ENCODE measurements at places on chromosomes 7 and 10. TPM values are rescaled to one million over a fixed set of nuclear protein-coding genes. Genes with fewer than 3 reads are reported as not detected.
A peak's percentile ranks its signal among the peaks of the same experiment; 100 is the strongest.

- H3K4me1 ChIP-seq = peaks cover 57% of the 10 kb centered on the region
- no peak for DNase-seq
- H3K27me3 ChIP-seq = no peaks in the 10 kb centered on the region
- H3K4me3 ChIP-seq = no peak overlapping the region
- H3K27ac ChIP-seq = no peak overlapping the region
Observed at GRCh38 chr10:13709931-13710650, 123.3 kb downstream of the PRPF18 start.

DNA sequence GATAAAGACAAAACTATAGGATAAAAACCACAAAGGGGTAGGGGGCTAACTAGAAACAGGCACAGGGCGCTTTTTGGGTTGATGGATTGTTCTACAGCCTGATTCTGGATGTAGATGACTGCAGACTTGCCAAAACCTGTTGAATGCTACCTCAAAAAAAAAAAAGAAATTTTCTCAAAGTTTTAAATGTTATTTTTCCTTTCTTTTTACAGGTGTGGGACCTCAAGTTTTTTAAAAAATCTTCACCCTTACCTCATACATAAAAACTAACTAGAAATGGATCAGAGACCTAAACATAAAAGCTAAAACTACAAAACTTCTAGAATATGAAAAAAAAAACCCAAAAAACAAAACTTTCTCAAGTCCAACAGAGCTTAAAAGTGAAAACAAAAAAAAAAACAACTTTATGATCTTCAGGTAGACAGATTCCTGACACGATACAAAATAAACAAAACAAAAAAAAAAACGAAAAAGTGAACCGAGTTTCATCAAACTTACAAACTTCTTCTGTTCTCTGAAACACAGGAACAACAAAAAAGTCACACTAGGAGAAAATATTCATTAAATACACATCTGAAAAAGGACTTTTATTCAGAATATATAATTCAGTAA, 14.9 kb downstream of the RHEB start:
- H3K27ac ChIP-seq = peak overlapping the region; percentile 30
- H3K27me3 ChIP-seq = no peaks in the 10 kb centered on the region
- no peaks in the 10 kb centered on the region for H3K4me1 ChIP-seq
- DNase-seq = no peak
- no peaks in the 10 kb centered on the region for H3K36me3 ChIP-seq

GRCh38 chr7:106122713-106123112, 10.6 kb upstream of the SYPL1 start:
- no peak overlapping the region for H3K4me3 ChIP-seq
- H3K4me1 ChIP-seq = peaks cover 35% of the 10 kb centered on the region
- no peak for DNase-seq

DNA sequence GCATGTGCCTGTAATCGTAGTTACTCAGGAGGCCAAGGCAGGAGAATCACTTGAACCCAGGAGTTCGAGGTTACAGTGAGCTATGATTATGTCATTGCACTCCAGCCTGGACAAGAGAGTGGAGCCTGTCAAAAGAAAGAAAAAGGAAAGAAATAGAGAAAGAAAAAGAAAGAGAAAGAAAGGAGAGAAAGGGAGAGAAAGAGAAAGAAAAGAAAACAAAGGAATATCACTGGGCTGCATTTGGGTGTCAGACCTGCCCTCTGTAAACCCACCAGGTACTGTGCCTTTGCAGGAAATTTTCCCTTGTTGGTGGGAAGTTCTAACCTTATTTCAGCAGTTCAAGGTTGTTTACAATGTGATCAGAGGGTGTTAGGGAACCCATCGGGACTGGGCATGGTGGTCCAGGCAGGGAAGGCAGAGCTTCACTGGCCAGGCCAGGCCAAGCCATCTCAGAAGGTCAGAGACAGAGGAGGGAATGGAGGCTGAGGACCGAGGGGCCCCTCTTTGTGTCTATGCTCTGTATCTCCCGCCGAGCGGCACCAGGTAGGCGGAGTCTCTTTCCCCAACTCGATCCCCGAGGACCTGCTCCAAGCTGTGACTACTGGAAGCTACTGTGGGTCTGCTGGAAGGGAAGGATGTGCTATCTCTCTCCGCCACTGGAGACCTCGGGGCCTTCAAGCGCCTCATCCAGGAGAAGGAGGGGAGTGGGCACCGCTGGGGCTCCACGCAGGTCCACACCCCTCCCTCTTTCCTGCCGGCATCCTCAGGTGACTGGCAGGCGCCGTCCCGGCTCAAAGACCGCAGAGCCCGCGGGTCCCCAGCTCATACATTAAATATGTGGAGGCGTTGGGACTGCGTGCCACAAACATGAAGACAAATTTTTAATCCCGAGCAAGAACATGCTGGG, 15.2 kb upstream of the KAZALD1 start:
- H3K27ac ChIP-seq = no peak overlapping the region
- H3K4me3 ChIP-seq = no peak overlapping the region
- no peaks in the 10 kb centered on the region for H3K36me3 ChIP-seq

GRCh38 chr7:77339726-77340125, 76.4 kb downstream of the GSAP start:
- H3K27me3 ChIP-seq = no peaks in the 10 kb centered on the region
- H3K36me3 ChIP-seq = no peaks in the 10 kb centered on the region
- no peak for DNase-seq
- no peak overlapping the region for H3K4me3 ChIP-seq
- no peak overlapping the region for H3K27ac ChIP-seq
- H3K4me1 ChIP-seq = no peaks in the 10 kb centered on the region

GRCh38 chr10:126133906-126134656, 237.7 kb downstream of the FANK1 start:
- no peaks in the 10 kb centered on the region for H3K36me3 ChIP-seq
- no peaks in the 10 kb centered on the region for H3K27me3 ChIP-seq
- no peaks in the 10 kb centered on the region for H3K4me1 ChIP-seq
- no peak overlapping the region for H3K27ac ChIP-seq
- no peak for DNase-seq

GRCh38 chr10:1257274-1257673, 201.1 kb downstream of the WDR37 start:
- H3K36me3 ChIP-seq = no peaks in the 10 kb centered on the region
- no peak overlapping the region for H3K27ac ChIP-seq
- H3K4me3 ChIP-seq = no peak overlapping the region

DNA sequence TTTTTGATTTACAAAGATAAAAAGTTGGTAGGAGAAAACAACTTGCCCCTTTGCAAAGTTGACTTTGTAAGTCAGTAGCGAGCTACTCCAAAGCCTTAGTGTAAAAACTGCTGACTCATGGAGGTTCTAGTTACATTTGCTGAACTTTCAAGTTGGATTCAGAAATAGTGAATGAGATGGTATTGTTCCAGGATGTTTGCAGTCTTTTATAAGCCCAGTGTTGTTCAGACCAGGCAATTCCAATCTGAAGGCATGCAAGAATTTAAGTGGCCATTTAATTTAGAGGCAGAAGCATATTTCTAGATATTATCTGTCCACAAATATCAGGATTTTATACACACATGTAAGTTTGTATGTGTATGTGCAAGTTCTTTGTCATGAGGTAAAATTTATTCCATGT, 21.6 kb downstream of the TES start:
- no peaks in the 10 kb centered on the region for H3K27me3 ChIP-seq
- no peak overlapping the region for H3K4me3 ChIP-seq
- peak overlapping the region; percentile 55 for H3K27ac ChIP-seq

- H3K36me3 ChIP-seq = no peaks in the 10 kb centered on the region
- H3K4me1 ChIP-seq = peaks cover 37% of the 10 kb centered on the region
- peak overlapping the region; percentile 88 for H3K4me3 ChIP-seq
- H3K27me3 ChIP-seq = no peaks in the 10 kb centered on the region
- peak overlapping the region; percentile 91 for H3K27ac ChIP-seq
- no peak for DNase-seq
Observed at GRCh38 chr10:13347043-13347499, 1.0 kb downstream of the SEPHS1 start.

GRCh38 chr10:18793951-18794350, 134.7 kb downstream of the ARL5B start:
- H3K4me1 ChIP-seq = no peaks in the 10 kb centered on the region
- H3K4me3 ChIP-seq = no peak overlapping the region
- no peaks in the 10 kb centered on the region for H3K27me3 ChIP-seq

PAPOLB gene
- total RNA-seq = 0.28 TPM

CYP26C1 gene
- total RNA-seq = not detected

ABCB1 gene
- 3.0 TPM for total RNA-seq

TEX47 gene
- not detected for total RNA-seq

SYCE1 gene
- total RNA-seq = not detected

FOXK1 gene
- total RNA-seq = 19.4 TPM

STMP1 gene
- total RNA-seq = 11.9 TPM

CRYGN gene
- not detected for total RNA-seq

TMEM72 gene
- total RNA-seq = not detected

SERPINE1 gene
- 40.8 TPM for total RNA-seq

Data from right atrium auricular region (tissue), 2 donors.